ENCODE measurements at places on chromosomes 4 and X. TPM values are rescaled to one million over a fixed set of nuclear protein-coding genes. Genes with fewer than 3 reads are reported as not detected.

DNA sequence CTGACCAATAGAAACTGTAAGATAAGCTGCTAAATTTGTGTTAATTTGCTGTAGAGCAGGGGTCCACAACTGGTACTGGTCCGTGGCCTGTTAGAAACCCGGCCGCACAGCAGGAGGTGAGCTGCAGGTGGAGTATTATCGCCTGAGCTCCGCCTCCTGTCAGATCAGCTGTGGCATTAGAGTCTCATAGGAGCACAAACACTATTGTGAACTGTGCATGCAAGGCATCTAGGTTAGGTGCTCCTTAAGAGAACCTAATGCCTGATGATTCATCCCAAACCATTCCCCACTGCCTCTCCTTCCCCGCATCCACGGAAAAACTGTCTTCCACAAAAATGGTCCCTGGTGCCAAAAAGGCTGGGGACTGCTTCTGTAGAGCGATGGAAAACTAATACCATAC lies 19.7 kb downstream of the FBXW7 start:
- H3K4me1 ChIP-seq = peaks cover 5% of the 10 kb centered on the region
- no peak for DNase-seq
- no peaks in the 10 kb centered on the region for H3K27me3 ChIP-seq
- H3K27ac ChIP-seq = no peak overlapping the region

- H3K4me1 ChIP-seq = no peaks in the 10 kb centered on the region
- H3K27me3 ChIP-seq = no peaks in the 10 kb centered on the region
- no peaks in the 10 kb centered on the region for H3K36me3 ChIP-seq
- H3K4me3 ChIP-seq = no peak overlapping the region
Measured at GRCh38 chr4:37232315-37232714, 12.2 kb upstream of the NWD2 start.

- H3K27ac ChIP-seq = no peak overlapping the region
- H3K4me3 ChIP-seq = no peak overlapping the region
- no peaks in the 10 kb centered on the region for H3K36me3 ChIP-seq
- H3K27me3 ChIP-seq = no peaks in the 10 kb centered on the region
Measured at GRCh38 chr4:112287258-112287989, 1.7 kb upstream of the TIFA start.

GRCh38 chrX:33062041-33062440 lies 149.3 kb downstream of the DMD start:
- H3K4me3 ChIP-seq = no peak overlapping the region
- H3K27me3 ChIP-seq = no peaks in the 10 kb centered on the region
- H3K27ac ChIP-seq = no peak overlapping the region
- H3K4me1 ChIP-seq = no peaks in the 10 kb centered on the region

- H3K27ac ChIP-seq = peak overlapping the region; percentile 98
- H3K36me3 ChIP-seq = no peaks in the 10 kb centered on the region
- no peak overlapping the region for H3K4me3 ChIP-seq
- no peaks in the 10 kb centered on the region for H3K27me3 ChIP-seq
- peaks cover 95% of the 10 kb centered on the region for H3K4me1 ChIP-seq
- no peak for DNase-seq
Measured at GRCh38 chr4:38675146-38676121, 11.4 kb downstream of the KLF3 start.

DNA sequence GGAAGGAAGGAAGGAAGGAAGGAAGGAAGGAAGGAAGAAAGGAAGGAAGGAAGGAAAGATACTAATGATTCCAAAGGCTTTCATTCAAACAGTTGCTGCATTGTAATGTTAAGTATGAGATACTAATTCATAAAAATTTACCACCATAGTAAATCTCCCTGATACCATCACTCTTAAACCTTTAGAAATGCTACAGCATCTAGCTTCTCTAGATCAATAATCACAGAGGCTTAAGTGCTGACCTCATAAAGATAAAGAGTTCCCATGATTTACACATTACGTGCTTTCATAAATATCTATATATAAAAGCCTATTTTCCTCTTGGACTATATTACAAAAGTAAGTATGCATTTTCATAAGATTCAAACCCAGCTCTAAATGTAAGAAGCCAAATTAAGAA lies 36.4 kb downstream of the F9 start:
- H3K36me3 ChIP-seq = no peaks in the 10 kb centered on the region
- no peaks in the 10 kb centered on the region for H3K4me1 ChIP-seq
- no peak for DNase-seq
- no peaks in the 10 kb centered on the region for H3K27me3 ChIP-seq
- no peak overlapping the region for H3K4me3 ChIP-seq

- H3K27me3 ChIP-seq = no peaks in the 10 kb centered on the region
- H3K27ac ChIP-seq = no peak overlapping the region
- H3K4me1 ChIP-seq = no peaks in the 10 kb centered on the region
- H3K36me3 ChIP-seq = no peaks in the 10 kb centered on the region
Measured at GRCh38 chrX:49139713-49140112, 16.2 kb upstream of the GPKOW start.

GRCh38 chr4:106503116-106504050 lies 134.8 kb upstream of the GIMD1 start:
- H3K4me3 ChIP-seq = no peak overlapping the region
- H3K4me1 ChIP-seq = no peaks in the 10 kb centered on the region
- H3K27me3 ChIP-seq = no peaks in the 10 kb centered on the region
- no peaks in the 10 kb centered on the region for H3K36me3 ChIP-seq
- H3K27ac ChIP-seq = no peak overlapping the region

- H3K27me3 ChIP-seq = no peaks in the 10 kb centered on the region
- H3K36me3 ChIP-seq = no peaks in the 10 kb centered on the region
- no peak for DNase-seq
Measured at GRCh38 chr4:102781570-102781969, 20.8 kb upstream of the MANBA start.

GRCh38 chrX:29281078-29281742 lies 694.0 kb downstream of the IL1RAPL1 start:
- H3K27me3 ChIP-seq = no peaks in the 10 kb centered on the region
- no peak overlapping the region for H3K27ac ChIP-seq
- H3K36me3 ChIP-seq = no peaks in the 10 kb centered on the region
- no peaks in the 10 kb centered on the region for H3K4me1 ChIP-seq

GRCh38 chrX:150813922-150814321 lies 84.5 kb downstream of the CD99L2 start:
- H3K27ac ChIP-seq = no peak overlapping the region
- H3K4me1 ChIP-seq = no peaks in the 10 kb centered on the region
- H3K4me3 ChIP-seq = no peak overlapping the region
- no peaks in the 10 kb centered on the region for H3K36me3 ChIP-seq
- DNase-seq = no peak

DNA sequence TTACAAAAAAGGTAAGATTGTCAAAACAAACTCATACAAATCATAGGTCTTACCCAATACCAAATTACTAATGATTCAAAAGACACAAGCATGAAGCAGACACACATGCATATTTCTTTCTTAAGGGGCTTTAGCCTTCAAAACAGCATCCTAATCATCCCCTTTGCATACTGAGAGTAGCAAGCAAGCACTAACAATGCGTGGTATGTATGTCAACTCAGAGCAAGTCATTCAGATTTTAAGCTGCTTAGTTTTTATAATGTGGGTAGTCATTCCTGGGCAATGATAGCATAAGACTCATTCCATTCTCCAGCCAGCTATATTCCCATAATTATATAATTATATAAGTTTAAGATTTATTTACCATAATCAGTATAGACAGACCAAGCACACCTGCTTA lies 219.6 kb downstream of the DKK2 start:
- H3K27ac ChIP-seq = no peak overlapping the region
- H3K4me1 ChIP-seq = no peaks in the 10 kb centered on the region
- H3K36me3 ChIP-seq = no peaks in the 10 kb centered on the region
- no peak for DNase-seq
- no peak overlapping the region for H3K4me3 ChIP-seq

- H3K27me3 ChIP-seq = no peaks in the 10 kb centered on the region
- no peak overlapping the region for H3K27ac ChIP-seq
- no peak for DNase-seq
- no peak overlapping the region for H3K4me3 ChIP-seq
Measured at GRCh38 chrX:21524008-21524407, 134.1 kb downstream of the KLHL34 start.

Gene GPC4
- total RNA-seq = 7.6 TPM

Gene PCDH11X
- 0.74 TPM for total RNA-seq

Gene CXXC4
- 0.74 TPM for total RNA-seq

Gene NRK
- 0.49 TPM for total RNA-seq
